ENCODE measurements at places on chromosomes 12 and 14. TPM values are rescaled to one million over a fixed set of nuclear protein-coding genes. Genes with fewer than 3 reads are reported as not detected.
A peak's percentile ranks its signal among the peaks of the same experiment; 100 is the strongest.

The SAMD15 gene
- polyA plus RNA-seq = 0.69 TPM

The AICDA gene
- not detected for polyA plus RNA-seq

The NGB gene
- polyA plus RNA-seq = not detected

The TRHDE gene
- 17.6 TPM for polyA plus RNA-seq

The C1S gene
- 507 TPM for polyA plus RNA-seq

The GPR84 gene
- polyA plus RNA-seq = 0.03 TPM

The TAS2R20 gene
- polyA plus RNA-seq = 0.06 TPM

The TAC3 gene
- polyA plus RNA-seq = 0.54 TPM

DNA sequence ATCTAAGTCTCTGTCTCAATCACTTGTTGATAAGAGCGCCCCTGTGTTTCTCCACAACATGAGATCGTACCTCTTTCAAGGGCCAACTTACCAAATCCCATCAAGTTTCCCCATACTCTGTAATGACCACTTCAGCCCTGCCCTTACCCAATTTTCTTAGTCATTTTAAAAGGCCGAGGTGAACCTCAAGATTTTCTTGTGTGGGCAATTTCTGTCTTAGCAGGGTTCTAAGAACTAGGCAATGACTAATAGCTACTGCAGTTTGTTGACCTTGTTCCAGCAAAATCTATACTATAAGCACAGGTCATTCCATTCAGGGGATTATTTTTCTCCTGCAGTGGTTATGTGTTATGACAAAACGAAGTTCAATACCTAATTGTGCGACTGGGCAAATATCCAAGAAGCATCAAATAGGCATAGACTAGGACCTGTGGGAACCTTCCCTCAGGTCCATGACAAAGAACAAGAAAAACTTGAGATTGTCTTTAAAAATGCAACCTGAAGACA is 359.8 kb downstream of the PCNX1 start:
- peak; percentile 82 for DNase-seq

DNA sequence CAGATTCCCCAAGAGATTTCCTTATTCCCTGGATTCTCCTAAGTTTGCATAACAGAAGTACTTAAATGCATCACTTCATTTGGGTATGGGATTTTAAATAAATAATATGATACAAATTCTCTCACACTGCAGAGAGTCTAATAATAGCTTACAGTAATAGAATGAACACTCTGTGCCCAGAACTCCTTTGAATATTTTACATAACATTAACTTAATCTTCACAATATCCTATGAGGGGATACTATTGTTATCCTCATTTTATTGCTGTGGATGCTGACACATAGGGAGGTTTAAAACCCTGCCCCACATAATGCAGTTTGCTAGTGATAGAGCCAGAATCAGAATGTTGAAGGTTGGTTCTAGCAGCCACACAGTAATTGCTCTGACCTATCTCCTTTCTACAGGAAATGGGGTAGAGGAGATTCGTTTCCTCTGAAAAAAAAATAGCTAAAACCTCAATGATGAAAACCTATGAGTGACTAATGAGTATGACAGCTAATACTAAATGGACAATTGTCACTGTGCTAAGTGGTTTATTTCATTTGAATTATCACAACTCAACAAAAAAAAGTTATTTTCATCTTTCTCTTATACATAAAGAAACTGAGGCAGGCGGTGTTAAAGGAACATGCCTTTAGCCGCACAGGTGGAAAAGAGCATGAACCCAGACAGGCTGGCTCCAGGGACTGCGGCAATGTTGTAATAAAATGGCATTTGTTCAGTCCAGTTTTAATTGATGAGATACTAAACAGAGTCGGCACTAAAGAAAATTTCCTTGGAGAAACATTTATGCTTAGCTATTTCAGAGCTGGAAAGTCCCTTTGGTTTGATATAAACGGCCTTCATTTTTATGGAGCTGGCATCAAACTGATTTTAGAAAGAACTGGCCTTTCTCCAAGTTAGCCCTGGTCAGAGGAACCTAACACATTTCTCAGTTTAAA is 880.9 kb downstream of the NRXN3 start:
- DNase-seq = no peak

DNA sequence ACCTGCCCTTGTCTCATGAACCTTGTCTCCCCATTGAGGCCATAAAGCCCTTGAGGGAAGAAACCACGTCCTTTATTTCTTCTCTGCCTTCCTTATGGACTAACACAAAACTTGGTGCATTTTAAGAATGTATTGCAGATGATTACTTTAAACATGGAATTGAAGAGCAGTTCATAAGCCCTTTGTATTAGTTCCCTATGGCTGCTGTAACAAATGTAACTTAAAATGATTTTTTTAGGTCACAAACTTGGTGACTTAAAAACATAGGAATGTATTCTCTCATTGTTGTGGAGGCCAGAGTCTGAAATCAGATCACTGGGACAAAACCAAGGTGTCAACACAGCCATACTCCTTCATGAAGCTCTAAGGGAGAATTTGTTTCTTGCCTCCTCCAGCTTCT is 185.5 kb downstream of the PHLDA1 start:
- DNase-seq = no peak

DNA sequence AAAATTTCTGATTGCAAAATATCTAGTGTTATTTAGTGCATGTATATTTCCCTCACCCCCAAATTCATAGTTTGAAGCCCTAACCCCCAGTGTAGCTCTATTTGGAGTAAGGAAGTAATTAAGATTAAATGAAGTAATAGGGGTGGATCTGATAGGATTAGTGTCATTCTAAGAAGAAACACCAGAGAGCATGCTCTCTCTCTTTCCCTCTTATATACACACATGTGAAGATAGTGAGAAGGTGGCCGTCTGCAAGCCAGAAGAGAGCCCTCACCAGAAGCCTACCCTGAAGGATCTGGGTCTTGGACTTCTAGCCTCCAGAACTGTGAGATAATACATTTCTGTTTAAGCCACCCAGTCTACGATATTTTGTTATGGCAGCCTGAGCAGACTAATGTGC is 120.3 kb downstream of the TMEM30B start:
- no peak for DNase-seq

DNA sequence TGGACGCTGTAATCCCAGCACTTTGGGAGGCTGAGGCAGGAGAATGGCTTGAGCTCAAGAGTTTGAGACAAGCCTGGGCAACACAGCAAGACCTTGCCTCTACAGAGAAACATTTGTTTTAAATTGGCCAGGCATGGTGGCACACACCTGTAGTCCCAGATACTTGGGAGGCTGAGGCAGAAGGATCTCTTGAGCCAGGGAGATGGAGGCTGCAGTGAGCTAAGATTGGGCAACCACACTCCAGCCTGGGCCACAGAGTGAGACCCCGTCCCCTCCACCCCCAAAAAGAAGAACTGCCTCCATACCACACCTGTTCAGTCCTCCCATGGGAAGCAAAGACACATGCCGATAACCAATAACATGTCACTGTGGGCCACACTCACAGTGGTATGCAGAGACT is 19.2 kb downstream of the CCDC85C start:
- no peak for DNase-seq

GRCh38 chr14:57749267-57749666 is 116.6 kb downstream of the SLC35F4 start:
- DNase-seq = peak; percentile 62

GRCh38 chr14:20413744-20414082 is 412 bp upstream of the TEP1 start:
- peak; percentile 14 for DNase-seq

DNA sequence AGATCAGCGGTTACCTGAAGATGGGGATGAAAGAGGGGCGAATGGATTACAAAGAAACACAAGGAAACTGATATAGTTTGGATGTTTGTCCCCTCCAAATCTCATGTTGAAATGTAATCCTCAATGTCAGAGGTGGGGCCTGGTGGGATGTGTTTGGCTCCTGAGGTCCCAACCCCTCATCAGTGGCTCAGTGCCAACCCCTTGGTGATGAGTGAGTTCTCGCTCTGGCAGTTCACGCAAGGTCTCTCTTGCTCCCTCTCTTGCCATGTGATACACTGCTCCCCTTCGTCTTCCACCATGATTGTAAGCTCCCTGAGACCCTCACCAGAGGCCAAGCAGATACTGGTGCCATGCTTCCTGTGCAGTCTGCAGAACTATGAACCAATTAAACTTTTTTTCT is 28.0 kb downstream of the ITGA7 start:
- DNase-seq = no peak

DNA sequence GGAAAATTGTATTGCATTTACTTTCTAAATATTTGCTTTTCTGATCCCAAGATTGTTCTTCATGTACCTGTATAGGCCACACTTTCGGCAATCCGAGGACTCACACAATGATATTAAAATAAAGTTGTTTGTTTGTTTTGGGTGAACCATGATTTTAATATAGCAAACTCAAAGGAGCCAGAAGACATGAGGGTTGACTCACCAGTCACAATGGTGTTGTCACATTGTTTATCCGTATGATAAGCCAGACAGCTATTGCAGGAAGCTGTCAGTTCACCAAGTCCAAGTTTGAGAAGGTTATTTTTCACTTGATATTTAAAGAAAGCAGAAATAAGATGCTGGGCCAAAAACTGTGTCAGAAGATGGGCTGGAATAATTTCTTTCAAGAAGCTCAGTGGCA is 67.1 kb upstream of the CPM start:
- no peak for DNase-seq

GRCh38 chr12:62576503-62576902 is 109.9 kb downstream of the MON2 start:
- no peak for DNase-seq

DNA sequence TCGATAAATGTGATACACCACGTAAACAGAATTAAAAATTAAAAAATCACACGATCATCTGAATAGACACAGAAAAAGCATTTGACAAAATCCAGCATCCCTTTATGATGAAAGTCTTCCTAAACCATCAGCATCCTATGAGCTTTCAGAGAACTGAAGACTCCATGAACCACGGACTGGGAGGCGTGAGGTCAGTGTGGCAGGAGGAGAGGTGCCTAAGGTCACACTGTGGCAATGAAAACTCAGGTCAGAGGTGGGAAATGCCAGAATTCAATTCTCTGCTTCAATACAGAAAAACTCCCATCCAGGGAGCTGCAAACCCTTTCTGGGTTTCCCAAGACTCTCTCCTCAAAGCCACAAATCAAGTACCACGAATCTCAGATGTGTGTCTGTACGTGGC is 51.6 kb downstream of the KDM2B start:
- no peak for DNase-seq

DNA sequence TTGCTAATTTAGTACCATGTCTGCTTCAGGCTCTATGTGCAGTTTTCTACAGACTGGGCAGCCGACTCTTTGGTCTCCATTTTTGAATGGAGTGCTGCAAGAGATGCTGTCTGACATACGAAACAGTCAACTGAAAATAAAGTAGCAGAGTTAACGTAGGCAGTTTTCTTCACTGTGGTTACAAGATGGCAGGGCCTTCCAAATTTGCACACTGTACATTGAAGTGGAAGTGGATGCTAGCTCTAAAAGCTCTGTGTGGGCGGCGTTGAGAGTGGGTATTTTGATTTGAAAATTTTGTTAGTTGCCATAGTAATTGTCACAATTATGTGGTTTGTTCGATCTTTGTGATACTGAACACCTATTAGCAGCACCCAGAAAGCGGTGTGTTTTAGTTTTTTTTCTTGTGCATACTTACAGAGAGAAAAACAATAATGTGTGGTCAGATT is 154.9 kb upstream of the ATP2B1 start:
- DNase-seq = no peak

GRCh38 chr12:52207895-52208294 is 16.1 kb upstream of the KRT80 start:
- peak; percentile 36 for DNase-seq

GRCh38 chr14:104297313-104297704 is 158.9 kb downstream of the KIF26A start:
- no peak for DNase-seq

Data from fibroblast of lung (primary cell).